ENCODE measurements at places on chromosomes 7 and 10.

- DNase-seq = peak; percentile 20
These were observed 170.9 kb upstream of the RHEB start for GRCh38 chr7:151690606-151691005.

DNA sequence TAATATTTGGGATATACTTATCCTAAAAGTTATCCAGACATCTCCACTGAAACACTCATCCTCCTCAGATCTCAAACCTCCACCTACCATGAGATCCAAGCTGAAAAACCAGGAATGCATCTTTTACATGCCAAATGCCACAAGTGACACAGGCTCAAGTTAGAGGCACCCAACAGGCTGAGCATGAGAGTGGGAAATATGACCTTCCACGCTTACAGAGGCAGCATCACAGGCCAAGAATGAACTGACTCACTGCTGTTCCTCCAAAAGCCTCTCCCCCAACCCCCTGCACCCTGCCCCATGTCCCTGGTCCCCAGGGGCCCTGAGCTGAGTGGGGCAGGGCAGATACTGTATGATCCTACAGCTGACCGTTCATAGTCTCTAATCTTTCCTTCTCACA, 4.8 kb upstream of the MTPAP start:
- peak; percentile 72 for DNase-seq

DNA sequence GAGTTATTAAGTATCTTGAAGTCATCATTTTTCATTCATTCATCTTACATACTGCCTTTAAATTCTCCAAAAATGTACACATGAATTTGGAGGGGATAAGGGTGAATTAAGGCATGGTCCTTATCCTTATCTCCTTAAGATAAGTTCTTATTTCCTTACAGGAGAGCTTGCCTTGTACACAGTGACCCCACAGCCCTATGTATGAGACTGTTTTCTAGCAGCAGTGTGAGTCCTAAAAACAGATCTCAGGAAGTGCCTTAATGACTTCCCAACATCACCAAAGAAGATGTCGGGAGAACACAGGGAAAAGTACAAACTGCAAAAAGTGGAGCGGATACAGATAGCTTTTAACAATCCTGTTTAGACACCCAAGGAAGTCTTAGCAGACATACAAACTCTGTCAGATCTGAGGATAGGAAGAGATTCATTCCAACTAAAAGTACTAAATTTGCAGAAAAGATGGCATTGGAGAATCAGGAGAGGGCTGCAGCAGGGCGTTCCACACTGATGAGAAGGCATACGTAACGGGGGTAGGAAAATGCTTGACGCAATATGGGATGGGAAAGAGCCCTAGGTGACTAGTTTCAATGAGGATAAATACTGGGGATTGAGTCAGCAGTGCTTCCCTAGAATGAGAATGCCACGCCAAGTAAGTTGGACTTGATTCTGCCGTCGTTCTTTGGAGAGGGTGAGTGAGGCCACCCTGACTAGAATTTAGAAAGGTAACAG, 570.2 kb downstream of the PARD3 start:
- no peak for DNase-seq

DNA sequence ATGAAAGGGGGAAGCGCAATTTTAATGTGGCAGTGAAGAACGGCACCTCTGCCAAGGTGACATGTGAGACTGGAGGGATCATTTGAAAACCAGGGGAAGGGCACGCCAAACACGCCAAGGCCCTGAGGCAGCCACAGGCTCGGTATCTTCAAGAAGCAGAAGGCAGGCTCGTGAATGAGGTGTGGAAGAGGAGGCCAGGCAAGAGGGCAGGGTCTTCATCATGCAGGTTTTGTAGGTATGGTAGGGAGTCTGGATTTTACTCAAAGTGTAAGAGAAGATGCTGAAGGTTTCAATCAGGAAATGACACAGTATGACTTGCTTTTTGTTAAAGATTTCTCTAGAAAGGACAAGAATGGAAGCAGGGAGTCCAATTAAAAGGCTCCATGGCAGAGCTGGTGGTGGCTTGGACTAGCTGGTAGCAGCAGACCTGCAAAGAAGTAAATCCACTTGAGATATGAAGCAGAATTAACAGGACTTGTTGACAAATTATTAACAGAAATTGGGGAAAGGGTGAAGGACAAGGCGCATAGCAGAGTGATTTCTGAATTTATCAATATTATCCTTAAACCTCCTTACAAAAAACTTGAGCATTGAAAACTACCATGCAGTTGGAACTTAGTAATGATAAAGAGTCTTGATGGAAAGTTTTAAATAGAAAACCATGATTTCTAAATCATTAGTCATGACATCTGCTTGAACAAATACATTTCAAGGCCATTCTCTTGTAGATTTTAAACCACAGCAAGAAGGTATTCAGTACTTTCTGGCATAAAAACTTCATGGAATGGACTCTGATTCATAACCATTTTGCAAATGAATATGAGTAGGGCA, 70.4 kb downstream of the COA1 start:
- DNase-seq = peak; percentile 86

DNA sequence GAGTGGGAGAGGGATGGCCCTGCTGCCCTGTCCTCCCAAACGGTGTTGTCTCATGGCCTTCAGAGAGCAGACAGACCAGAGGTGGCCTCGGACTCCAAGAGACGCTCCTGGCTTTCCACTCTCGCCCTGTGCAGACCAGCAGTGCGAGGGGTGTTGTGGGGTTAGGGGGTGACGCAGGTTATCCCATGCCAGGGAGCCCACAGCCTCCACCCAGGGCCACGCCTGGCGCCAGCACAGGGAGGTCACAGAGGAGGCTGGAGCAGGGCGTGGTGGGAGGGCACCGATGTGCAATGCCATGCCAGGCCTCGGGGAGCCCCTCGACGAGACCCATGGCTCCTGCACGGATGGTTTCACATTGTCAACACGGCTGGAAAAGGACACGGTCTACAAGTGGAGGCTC, 52.1 kb downstream of the INPP5A start:
- DNase-seq = no peak

- no peak for DNase-seq
These were observed 248.4 kb upstream of the KLF6 start for GRCh38 chr10:4033341-4033896.

GRCh38 chr7:47941136-47941844, 7.0 kb downstream of the PKD1L1 start:
- DNase-seq = peak; percentile 68

- DNase-seq = no peak
These were observed 8.9 kb downstream of the DKK1 start for GRCh38 chr10:52322936-52323335.

DNA sequence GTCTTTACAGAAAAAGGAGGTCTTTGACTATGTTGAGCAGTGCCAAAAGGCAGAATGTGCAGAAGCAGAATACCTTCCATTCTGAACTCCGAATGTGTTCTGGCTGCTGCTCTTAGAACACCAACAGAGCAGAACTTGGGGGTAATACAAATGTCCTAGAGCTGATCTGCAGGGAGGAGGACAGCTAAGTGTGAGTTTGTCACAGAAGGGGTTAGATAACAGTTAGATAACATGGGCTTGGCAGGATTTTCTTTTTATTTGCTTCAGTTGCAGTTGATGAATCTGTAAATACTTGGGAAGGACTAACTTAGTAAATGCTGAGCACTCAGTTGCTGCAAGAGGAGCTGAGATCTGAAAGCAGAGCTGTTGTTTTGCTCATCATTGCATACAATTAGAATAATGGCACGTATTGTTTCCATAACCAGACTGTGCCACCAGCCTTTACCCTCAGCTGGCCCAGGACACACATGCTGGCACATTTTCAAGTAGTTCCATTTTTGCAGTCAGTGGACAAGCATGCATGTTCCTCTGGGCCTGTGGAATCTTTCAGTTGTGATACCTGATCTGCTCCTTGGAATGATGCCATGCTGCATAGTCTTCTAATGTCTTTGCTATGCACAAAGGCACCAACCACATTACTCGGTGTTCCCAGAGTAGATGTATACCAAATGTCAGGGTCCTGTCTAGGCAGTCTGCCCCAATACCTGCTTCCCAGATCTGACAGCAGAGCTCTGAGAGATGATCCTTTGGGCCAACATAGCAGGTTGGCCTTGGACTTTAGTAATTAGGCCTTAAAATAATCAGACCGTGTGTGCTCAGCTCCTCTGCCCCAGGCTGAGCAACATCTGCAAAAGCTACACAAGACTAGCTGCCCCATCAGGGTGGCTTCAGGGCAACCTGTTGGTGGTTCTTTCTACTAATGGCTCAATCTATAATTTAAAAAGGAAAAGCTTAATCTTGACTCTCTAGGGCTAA, 55.7 kb downstream of the GSDME start:
- DNase-seq = peak; percentile 95

DNA sequence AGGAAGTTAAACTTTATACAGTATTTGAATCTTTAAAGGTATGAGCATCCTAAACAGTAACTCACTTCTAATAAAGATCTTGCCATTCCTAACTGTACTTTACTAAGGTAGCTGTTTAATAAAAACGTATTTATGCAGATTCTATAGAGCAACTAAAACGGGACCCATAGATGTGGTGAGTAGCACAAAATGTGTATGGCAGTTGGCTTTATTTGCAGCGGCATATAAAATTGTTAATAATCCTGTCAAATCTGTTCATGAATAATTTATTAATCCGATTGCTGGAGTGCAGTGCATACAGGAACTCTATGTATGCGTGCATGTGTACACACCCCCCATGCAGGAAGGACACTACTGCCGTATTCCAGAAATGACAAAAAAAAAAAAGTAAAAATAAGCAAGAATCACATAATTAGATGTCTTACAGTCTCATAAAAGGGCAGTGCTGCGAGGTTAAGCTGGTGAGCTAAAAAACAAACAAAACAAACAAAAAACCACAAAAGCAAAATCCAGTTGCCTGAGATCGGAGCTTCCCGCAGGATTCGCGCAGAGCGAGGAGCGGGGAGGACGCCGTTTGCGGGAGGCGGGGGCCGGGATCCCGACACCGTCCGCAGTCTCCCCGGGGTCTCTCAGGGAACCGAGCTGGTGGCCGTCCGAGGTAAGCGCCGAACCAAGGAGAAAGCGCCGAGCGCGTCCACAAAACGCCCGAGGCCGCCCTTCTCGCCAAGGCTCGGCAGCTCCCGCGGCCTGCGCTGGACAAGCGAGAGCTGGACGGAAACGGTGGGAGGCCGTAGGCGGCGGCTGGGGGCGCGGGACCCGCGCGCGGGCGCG, 518 bp upstream of the COMMD3 start:
- peak; percentile 19 for DNase-seq

DNA sequence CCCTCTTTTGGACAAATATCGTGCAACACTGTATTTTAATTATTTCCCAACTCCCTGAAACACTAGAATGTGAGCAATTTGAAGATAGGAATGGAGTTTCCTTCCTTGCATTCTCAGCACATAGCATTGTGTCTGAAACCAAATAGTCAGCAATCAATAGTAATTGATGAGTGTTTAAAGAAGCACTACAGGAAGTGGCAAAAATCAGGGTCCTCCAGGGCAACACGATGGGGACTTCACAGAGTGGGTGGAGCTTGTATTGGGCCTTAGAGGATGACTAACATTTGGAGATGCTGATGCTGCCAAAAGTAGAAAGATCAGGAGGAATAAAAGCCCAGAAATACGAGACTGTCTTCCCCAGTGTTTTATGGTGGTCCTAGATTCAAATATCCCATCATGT, 94.9 kb downstream of the NPSR1 start:
- no peak for DNase-seq

- DNase-seq = no peak
These were observed 9.3 kb downstream of the TFEC start for GRCh38 chr7:116021237-116021636.

GRCh38 chr7:52525772-52526341, 509.6 kb upstream of the POM121L12 start:
- DNase-seq = no peak
